ENCODE measurements at places on chromosomes 11 and 22.

DNA sequence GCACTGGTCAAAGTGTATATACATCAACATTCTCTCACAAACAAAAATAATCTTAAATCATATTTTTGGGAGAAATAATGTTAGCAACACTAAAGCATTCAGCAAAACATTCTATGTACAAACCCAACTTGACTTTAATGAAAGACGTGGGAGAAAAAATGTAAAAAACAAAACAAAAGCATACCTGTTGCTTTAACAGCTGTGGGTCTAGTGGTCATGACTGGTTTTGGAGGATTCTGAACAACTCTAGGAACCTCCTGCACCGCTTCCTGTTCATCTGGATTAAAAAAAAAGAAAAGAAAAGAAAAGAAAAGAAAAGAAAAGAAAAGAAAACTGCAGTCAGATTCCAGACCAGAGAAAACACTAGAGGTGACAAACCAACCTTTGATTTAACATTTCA is 2.1 kb downstream of the FNBP4 start:
- DNase-seq, result peak; percentile 19

DNA sequence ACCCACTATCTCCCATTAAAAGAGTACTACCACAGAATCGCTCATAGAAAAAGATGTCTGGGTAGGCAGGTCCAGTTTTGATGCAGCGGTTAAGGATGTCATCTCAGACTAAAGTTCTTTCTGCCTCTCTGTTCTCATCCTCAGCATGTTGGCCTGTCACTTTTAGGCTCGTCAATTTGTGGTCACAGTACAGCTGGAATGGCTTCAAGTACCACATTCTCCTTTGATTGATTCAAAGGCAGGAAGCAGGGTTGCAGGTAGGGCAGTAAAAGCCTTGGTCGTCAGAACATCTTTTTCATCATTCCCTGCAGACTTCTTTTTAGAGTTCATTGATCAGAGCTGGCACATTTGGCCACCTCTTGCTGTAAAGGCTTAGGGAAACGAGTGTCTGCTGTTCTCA is 28.7 kb downstream of the SDHD start:
- no peak for DNase-seq

GRCh38 chr11:69727266-69727665 is 23.4 kb upstream of the FGF19 start:
- DNase-seq, result no peak

DNA sequence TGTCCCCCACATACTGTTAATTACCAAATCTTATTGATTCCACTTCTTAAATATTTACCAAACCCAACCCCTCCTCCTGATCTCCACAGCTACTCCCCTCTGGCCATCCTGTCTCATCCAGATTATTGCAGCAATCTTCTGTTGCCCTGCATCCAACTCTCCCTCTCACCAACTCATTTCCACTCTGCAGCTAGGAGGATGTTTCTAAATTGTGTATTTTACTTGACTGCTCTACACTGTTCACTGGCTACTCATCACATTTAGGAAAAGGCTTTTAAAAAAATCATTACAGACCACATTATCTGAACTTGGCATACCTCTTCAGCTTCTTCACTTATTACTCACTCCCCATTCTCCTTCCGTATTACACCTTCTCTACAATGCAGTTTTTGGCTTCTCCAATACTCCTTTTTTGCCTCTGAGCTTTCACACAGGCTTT is 117.9 kb downstream of the ATG16L2 start:
- no peak for DNase-seq

DNA sequence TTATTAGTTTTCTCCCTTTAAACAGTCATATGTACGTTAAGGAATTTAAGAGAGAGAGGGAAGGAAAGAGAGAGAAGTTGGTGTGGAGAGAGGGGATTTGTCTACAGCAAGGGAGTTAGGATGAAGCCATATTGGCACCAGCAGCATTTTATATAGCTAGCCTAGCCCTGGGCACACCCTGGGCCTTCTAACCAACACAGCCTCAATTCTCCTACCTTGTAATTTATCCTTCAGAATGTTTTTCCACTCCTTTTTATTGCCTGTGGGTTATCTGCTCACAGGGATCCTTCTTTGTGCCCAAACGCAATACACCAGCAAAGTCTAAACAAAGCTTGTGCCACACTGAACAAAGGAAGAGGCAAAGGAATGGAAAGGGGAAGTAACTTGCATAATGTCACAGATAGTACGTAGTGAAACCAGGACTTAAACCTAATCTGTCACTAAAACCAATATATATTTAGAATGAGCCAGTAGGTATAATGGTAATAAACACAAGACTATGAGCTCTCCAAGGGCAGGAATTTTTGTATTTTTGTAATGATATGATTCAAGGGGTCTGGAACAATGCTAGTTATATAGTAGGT is 613.8 kb upstream of the TENM4 start:
- DNase-seq, result no peak

DNA sequence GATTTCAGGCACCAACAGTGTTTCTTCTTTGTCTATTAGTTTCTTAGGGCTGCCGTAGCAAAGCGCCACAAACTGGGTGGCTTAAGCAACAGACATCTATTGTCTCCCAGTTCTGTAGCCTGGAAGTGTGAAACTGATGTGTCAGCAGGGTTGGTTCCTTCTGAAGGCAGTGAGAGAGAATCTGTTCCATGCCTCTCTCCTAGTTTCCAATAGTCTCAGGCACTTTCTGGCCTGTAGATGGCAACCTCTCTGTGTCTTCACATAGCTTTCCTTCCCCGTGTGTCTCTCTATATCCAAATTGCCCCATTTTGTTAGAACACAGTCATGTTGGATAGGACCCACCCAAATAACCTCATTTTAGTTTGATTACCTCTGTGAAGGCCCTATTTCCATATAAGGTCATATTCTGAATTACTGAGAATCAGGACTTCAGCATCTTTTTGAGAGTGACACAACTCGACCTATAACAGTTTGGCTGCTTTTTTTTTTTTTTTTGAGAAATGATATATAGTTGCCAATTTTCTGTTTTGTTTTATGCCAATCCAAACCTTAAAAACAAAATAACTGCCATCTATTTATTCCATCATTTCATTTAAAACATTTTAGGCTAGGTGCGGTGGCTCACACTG is 108.2 kb downstream of the SLC36A4 start:
- no peak for DNase-seq

- DNase-seq, result no peak
These were observed 137.9 kb upstream of the RASSF10 start for GRCh38 chr11:12871241-12871640.

DNA sequence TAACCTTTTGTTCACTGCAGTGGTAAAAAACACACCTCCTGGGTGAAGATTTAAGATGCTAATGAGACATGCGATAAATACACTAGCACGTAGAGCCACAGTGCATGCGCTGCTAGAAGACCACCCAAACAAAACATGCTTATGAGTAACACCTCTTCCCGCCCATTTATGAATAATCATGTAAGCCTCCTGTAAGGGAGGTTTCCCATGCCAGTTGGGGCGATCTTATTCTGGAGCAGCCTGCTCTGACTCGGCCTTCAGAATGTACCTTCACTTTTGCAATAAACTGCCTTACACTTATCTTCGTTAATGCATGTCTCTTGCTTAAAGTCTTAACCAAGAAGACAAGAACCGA is 18.1 kb upstream of the SCARF2 start:
- no peak for DNase-seq

- no peak for DNase-seq
These were observed 18.5 kb downstream of the ENDOD1 start for GRCh38 chr11:95108159-95108611.

All from CD4-positive, alpha-beta T cell treated with Interleukin-4 for 1 hour (primary cell).